ELF-1 (cell line): ENCODE measurements at places on chromosomes 2 and 18.

- peak; percentile 33 for DNase-seq
Measured at GRCh38 chr18:78769502-78770105, 210.0 kb upstream of the SALL3 start.

DNA sequence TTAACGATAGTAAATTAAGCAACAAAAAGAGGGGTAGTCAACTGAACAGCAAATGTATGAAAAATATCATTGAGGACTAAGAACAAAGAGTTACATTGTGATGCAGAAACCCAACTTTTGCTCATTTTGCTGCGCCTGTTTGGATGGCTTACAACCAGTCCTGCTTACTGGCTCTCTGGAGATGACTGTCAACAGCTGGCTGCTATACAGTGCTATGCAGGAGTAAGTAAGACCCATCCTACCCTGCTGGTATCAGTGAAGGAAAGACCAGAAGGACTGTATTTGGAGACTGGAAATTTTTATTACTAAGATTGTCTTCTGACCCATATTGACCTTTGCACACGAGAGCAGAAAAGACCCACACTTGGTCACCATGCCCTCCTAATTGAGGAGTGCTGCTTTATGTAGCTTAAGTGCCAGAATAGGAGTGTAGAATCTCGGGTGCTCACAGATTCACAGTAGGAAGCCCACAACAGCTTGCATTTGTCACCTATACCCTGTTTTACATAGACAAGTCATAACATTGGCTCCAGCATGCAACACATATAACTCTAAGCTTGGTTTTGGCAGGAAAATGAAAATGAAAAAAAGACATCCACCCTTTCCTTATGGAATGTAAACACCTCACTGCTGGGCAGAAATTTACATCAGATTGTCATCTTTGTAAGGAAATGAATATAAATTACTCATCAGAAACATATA, 1915.0 kb upstream of the CELF4 start:
- DNase-seq = no peak

GRCh38 chr2:69436596-69436937, 668 bp downstream of the NFU1 start:
- DNase-seq = no peak

- no peak for DNase-seq
Measured at GRCh38 chr2:105779394-105779793, 34.7 kb downstream of the NCK2 start.

DNA sequence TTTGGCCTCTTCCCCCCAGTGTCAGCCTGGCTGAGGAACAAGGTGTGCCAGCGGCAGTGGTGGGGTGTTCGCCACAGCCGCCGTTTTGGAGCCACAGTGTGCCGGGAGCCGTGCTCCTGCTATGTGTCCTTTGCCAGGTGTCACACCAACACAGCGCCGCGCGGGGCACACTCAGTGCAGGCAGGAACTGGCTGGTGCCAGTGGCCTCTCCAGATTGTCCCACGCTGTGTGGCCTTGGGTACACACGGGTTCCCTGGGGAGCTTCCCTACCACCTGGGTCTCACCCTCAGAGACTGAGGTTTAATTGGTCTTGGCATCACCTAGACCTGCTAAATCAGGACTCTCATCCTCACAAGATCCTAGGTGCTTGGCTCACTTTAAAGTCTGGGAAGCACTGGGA, 171.6 kb downstream of the LDLRAD4 start:
- DNase-seq = no peak
